NCI-H2081 treated with DMSO at 0.1 percent for 48 hours (cell line): ENCODE measurements at places on chromosomes 7 and 10.

DNA sequence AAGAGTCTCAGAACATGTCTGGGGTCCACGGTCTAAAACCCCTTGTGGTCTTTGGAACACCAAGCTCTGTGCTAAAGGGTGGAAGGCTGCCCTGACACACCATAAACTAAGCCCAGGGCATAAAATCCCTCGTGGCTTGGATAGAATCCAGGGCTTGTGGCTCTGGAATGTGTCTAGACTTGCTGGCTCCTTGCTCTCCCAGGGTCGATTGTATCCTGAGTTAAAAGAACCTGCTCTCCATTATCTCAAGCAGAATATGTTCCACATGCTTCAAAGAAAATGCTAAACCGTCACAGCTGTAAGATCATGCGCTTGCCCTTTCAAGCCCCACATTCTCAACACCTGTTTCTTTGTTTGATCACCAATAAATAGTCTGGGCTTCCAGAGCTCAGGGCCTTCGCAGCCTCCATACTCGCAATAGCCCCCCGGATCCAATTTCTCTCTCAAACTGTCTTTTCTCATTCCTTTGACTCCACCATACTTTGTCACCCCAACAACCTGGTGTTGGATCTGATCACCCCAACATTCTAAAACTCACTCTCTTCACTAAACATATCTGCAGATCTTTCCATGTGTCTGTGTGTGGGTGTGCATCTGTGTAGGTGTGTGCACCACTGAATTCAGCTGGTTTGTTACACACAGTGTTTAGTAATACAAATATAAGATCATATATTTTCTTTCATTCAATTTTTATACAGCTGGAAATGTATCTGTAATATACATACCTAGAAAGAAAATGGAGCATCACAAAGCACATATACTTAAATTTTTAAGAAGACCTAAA lies 238.5 kb downstream of the ZMYND11 start:
- no peak for DNase-seq

DNA sequence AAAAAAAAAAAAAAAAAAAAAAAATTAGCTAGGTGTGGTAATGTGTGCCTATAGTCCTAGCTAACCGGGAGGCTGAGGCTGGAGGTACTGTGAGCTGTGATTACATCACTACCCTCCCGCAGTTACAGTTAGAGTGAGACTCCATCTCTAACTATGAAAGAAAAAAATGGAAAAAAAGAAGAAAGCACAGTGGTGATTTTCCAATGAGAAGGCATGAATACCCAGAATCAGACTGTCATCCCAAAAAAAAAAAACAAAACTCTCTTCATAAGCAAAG lies 269.9 kb upstream of the MKLN1 start:
- DNase-seq = no peak

DNA sequence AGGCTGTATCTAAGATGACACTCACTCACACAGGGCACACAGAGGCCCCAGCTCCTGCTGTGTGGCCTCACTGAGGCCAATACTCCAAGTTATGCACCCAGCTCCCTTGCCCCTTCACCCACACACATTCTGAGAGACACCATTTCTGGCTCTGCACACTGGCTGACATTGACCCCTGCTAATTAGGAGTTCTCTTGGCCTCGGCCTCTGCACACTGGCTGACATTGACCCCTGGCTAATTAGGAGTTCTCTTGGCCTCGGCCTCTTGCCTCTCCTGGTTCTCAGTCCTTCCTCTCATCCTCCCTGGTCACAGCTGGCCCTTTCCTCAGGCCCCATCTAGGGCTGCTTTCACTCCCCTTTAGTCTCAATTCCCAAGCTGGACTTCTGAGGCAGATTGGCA lies 97.3 kb downstream of the GRID1 start:
- no peak for DNase-seq

GRCh38 chr7:21773326-21773725 lies 172.4 kb downstream of the CDCA7L start:
- no peak for DNase-seq

DNA sequence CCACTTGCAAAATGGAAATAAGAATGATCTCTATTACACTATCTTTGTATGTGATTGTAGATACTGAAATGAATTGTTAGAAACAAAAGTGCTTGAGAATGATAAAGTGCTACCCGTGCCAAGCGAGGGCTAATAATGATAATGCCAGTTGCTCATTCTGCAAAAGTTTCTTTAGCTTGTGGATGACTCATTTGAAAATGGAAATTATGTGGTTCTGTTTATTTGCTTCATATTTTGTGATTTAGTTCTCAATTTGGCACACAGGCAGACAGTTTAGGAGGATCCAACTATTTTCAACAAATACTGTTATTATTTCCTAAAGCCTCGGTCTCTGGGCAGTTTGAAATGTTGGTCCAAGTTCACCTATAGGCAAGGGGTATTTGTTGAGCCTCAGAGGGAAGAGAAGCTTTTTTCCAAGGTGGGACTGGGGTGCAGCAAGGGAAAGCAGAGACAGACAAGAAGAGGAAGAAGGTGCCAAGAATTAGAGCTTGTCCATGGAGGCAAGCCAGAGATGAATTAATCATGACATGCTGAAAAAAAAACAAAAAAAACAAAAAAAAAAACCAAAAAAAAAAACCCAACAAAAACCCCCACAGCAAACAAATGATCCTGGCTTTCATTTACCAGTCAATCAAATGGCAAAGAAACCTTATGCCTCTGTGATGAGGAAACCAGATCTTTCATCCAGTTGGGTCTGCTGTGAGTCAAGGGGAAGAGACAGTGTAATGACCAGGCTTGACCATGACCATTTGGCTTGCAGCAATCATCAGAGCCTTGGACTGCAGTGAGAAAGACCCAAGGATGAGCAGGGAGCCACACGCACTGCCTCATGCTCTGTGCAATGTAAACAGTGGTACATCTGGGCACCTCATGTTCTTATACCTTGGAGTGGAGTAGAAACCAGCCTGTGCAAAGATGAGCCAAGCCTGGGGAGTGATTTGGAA lies 285.0 kb upstream of the HABP2 start:
- no peak for DNase-seq

- DNase-seq = no peak
Measured at GRCh38 chr10:126908729-126909128, 3.5 kb downstream of the DOCK1 start.

DNA sequence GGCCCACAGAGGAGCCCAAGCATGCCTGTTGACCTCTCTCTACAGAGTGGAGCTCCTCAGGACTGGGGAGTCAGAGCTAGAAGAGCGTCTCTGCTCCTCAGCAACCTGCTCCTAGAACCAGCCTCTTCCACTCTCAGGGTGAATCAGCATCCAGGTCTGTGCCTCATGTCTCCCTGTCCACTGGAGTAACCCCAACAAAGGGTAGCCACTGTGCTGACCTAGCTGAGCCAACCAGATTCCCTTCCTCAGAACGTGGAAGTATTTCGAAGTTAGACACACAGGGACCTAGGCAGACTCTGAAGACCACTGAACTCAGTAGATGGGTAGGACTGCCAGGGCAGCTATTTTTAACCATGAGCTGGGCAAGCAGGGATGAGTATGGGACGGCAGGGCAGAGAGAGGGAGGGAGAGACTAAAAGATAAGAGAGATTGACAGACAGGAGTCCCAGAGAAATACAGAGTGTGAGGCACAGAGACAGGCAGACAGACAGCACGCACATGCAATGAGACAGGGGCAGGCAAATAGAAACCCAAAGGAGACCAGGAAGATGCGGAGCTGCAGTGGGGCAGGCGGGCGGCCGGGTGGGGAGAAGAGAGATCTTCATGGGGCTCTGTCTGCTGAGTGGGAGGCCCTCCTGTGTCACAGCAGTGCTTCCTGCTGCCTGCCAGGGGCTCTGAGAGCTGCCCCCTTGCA lies 56.7 kb downstream of the OSBPL3 start:
- DNase-seq = no peak

DNA sequence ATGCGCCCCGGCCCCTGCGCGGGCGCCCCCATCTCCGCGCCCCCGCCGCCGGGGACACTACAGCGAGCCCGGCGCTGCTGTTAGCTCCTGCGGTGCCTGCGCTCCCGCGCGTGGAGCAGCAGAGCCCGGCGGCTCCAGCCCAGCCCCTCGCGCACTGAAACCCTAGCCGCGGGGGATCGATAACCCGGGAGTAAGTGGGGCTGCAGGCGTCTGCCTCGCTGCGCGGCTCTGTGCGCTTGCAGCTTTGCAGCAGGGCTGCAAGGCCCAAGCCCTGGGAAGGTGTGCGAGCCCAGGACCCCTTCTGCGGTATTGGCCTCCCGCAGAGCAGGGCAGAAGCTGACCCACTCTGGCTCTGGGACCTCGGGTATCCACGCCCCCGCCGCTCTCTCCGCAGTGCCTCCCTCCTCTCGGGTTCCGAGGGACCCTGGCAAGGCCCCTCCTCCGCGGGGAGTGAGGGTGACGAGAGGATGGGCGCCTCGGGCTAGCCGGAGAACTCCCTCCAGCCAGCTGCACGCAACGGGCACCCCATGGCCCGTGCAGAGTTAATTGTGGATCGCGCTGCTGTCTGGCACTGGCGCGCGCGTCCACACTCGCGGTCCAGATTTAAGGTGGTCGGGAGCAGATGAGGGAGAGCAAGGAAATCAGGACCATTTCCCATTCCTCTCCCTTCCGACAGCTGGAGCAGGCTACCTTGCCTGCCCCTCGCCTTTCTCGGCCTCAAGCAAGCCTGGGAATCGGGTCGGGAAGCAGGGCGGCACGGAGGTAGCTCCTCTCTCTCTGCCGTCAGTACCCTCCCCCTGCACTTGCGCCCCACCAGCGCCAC lies 2.1 kb downstream of the SHH start:
- DNase-seq = no peak

DNA sequence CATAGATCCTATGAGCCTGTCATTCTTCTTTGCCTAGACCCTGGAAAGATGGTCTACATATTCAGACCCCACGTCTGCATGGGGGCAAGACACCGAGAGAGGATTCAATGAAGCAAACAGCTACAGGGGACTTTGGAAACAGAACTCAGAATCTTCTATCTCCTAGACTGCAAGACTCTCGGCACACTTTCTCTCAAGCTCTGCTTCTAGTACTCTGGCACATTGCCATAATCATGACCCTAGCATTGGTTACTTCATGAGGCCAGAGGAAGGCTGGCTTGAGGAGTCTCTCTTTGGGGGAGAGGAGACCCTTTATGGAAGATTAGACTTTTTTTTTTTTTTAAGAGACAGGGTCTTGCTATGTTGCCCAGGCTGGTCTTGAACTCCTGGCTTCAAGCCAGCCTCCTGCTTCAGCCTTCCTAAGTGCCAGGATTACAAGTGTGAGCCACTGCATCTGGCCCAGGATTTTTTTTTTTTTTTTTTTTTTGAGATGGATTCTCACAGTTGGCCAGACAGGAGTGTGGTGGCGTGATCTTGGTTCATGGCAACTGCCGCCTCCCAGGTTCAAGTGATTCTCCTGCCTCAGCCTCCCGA lies 20.7 kb downstream of the CCDC3 start:
- no peak for DNase-seq

GRCh38 chr10:96984541-96985131 lies 152.5 kb downstream of the LCOR start:
- no peak for DNase-seq

DNA sequence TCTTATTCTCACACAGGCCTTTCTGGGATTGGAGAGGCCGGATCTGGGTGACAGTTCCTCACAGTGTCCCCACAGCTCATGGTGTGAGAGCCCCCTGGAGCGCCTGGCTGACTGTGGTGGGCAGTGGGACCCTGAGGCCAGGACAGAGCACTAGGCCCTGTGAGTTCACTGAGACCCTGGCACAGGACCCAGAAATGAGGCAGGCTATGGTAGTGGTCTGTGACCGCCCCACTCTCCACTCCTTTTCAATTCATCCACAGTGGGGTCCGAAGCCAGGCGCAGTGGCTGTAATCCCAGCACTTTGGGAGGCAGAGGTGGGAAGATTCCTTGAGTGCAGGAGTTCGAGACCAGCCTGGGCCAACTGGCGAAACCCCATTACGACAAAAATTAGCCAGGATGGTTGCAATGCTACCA lies 95.9 kb upstream of the TNRC18 start:
- DNase-seq = no peak

DNA sequence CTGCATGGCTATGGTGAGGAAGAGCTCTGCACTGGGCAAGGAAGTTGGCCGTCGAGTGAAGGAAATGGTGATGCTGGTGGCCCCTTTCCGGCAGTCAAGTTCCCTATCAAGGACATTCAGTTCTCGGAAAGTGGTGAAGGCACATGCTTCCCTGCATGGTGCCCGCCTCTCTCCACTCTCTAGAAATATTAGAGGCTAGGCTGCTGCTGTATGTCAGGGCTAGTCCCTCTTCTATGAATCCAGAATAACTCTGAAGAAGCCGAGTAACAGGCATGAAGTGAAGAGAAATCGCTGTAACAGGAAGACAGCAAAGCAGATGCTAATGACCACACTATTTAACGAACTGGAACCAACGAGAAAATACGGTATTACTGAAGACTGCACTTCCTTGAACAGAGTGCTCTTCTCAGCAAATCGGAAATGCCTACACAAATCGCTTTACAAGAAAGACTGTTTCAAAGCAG lies 5.4 kb downstream of the IDI1 start:
- no peak for DNase-seq

GRCh38 chr10:71372882-71373495 lies 23.7 kb upstream of the CDH23 start:
- DNase-seq = no peak

DNA sequence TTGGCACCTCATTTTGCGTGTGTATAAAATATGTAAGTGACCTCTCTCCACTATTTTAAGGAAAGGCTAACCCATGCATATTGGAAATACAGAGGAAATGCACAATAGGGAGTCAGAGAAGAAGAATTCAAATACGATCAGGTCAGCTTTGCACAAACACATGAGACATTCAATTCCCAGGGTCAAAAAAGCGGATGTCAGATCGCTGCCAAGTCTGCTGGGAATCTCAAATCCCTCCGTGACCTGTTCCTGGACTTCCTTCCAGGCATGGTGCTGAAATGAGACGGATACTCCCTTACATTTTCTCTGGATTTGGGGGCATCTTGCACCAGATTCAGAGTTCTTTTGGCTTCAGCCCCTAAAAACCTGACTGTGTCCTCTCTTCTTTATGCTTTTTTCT lies 91.9 kb upstream of the PRKCQ start:
- no peak for DNase-seq

GRCh38 chr10:36555036-36555435 lies 570.4 kb upstream of the ANKRD30A start:
- DNase-seq = no peak

- no peak for DNase-seq
Measured at GRCh38 chr10:132964231-132964630, 21.9 kb upstream of the CFAP46 start.

- DNase-seq = no peak
Measured at GRCh38 chr10:36336315-36336714, 694.2 kb upstream of the FZD8 start.

- DNase-seq = no peak
Measured at GRCh38 chr7:51278797-51279196, 37.8 kb downstream of the COBL start.

- no peak for DNase-seq
Measured at GRCh38 chr10:3350617-3351258, 178.2 kb upstream of the PITRM1 start.
